CD4-positive, alpha-beta memory T cell (primary cell): ENCODE measurements at places on chromosomes 7 and 10. TPM values are rescaled to one million over a fixed set of nuclear protein-coding genes. Genes with fewer than 3 reads are reported as not detected.

GPR85 gene
- total RNA-seq, result not detected

CUZD1 gene
- total RNA-seq, result 4.1 TPM

PRF1 gene
- total RNA-seq, result 19.5 TPM

INPP5F gene
- total RNA-seq, result 10.9 TPM

MYO3A gene
- not detected for total RNA-seq

OR9A2 gene
- total RNA-seq, result not detected

TBXAS1 gene
- 16.6 TPM for total RNA-seq

C10orf143 gene
- 9.2 TPM for total RNA-seq

CTNNA3 gene
- total RNA-seq, result not detected

ODAD2 gene
- 0.14 TPM for total RNA-seq

GNAT3 gene
- not detected for total RNA-seq

SMO gene
- not detected for total RNA-seq

ZNF488 gene
- total RNA-seq, result not detected

SPDYE11 gene
- total RNA-seq, result not detected

STEAP1 gene
- not detected for total RNA-seq
